Fibroblast of upper back skin (primary cell): ENCODE measurements at places on chromosomes 5 and 9.

GRCh38 chr9:115373000-115373709, 255.2 kb upstream of the TNC start:
- DNase-seq, result peak; percentile 98

- DNase-seq, result peak; percentile 84
Observed at GRCh38 chr5:74378464-74378863, 262.1 kb downstream of the ENC1 start.

- DNase-seq, result peak; percentile 52
Observed at GRCh38 chr5:95281226-95281625, 3.7 kb downstream of the MCTP1 start.

DNA sequence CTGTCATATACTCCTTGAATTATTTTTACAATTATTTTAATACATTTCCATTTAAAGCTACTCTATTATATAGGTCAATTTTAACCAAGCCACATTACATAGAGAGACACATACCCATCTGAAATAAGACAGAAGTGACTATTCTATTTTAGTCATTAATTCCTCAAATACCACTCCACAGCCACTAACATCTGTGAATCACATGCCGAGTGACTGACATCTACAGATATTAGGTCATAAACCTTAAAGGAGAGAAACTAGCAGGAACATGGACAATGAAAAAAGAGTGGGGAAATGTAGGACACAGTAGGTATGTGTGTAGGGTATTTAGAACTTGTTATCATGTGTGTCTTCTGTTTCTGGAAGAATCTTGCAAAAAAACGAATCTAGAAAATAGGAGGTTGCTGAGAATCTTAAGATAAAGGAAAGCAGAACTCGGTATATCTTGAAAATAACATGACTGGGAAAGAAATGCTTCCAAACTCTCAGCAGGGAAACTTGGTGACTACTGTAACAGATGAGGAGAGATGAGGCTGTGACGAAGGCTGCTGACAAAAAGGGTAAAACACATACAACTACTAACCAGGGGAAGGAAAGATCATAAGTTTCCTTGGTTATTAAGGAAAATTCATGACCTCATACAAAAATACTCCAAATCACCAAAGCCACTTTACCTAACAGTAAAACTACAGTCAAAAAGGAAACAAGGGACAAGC, 84.6 kb downstream of the PLPP1 start:
- DNase-seq, result peak; percentile 76

GRCh38 chr5:83925955-83926337, 205.3 kb upstream of the HAPLN1 start:
- no peak for DNase-seq

- DNase-seq, result peak; percentile 56
Observed at GRCh38 chr9:32426278-32426939, 42.0 kb downstream of the ACO1 start.

- peak; percentile 45 for DNase-seq
Observed at GRCh38 chr9:88236511-88237478, 98.5 kb upstream of the SPATA31C2 start.

- DNase-seq, result no peak
Observed at GRCh38 chr9:126664900-126665643, 51.3 kb downstream of the LMX1B start.

DNA sequence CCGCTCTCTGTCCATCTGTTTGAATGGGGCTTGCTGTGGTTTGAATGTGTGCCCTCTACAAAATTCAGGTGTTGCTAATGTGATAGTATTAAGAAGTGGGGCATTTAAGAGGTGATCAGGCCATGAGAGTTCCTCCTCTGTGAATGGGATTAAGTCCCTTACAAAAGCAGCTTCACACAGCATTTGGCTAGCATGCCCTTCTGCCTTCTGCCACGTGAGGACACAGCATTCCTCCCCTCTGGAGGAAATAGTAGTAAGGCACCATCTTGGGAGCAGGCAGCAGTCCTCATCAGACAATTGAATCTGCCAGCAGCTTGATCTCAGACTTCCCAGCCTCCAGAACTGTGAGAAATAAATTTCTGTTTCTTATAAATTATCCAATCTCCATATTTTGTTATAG, 540.2 kb downstream of the CSNK1G3 start:
- DNase-seq, result no peak

DNA sequence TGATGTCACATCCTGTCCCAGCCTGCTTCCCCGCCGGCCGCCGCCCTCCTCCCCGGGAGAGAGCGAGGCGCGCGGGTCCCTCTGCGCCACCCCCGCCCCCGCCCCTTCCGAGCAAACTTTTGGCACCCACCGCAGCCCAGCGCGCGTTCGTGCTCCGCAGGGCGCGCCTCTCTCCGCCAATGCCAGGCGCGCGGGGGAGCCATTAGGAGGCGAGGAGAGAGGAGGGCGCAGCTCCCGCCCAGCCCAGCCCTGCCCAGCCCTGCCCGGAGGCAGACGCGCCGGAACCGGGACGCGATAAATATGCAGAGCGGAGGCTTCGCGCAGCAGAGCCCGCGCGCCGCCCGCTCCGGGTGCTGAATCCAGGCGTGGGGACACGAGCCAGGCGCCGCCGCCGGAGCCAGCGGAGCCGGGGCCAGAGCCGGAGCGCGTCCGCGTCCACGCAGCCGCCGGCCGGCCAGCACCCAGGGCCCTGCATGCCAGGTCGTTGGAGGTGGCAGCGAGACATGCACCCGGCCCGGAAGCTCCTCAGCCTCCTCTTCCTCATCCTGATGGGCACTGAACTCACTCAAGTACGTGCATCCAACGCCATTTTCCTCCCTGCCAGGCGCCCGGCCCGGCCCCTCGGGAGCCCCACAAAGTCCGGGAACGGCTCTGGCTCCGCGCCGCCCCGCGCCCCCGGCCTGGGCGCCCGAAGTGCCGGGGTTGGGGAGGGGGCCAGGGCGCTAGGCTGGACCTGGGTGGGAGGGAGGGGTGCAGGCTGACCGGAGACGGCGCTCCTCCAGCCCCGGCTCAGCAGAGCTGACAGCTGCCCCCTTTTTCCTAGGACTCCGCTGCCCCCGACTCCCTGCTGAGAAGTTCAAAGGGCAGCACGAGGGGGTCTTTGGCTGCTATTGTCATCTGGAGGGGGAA, 12.0 kb upstream of the OLFM1 start:
- no peak for DNase-seq
